ENCODE measurements at places on chromosomes 7 and 10. TPM values are rescaled to one million over a fixed set of nuclear protein-coding genes. Genes with fewer than 3 reads are reported as not detected.

Gene FKBP6
- total RNA-seq = not detected

Gene NT5C3A
- 29.8 TPM for total RNA-seq

Gene RAMP3
- not detected for total RNA-seq

Gene H2AZ2
- total RNA-seq = 156 TPM

Gene CALML5
- total RNA-seq = not detected

Gene RBP4
- 0.54 TPM for total RNA-seq

Gene PTPRN2
- 2.1 TPM for total RNA-seq

Gene PIP
- total RNA-seq = not detected

Gene ZNF438
- total RNA-seq = 5.3 TPM

Gene BUD31
- total RNA-seq = 70.3 TPM

Gene FAS
- total RNA-seq = 6.1 TPM

Gene ADAM8
- 16.9 TPM for total RNA-seq

Gene SEMA3D
- total RNA-seq = 272 TPM

Gene CPEB3
- total RNA-seq = 2.6 TPM

Gene INHBA
- total RNA-seq = 51.4 TPM

Gene SEMA3E
- 0.81 TPM for total RNA-seq

Gene PIK3CG
- 0.09 TPM for total RNA-seq

Gene FFAR4
- total RNA-seq = not detected
